Activated CD8-positive, alpha-beta T cell treated with anti-CD3 and anti-CD28 coated beads for 36 hours (primary cell): ENCODE measurements at places on chromosomes 11 and 22.
A peak's percentile ranks its signal among the peaks of the same experiment; 100 is the strongest.

DNA sequence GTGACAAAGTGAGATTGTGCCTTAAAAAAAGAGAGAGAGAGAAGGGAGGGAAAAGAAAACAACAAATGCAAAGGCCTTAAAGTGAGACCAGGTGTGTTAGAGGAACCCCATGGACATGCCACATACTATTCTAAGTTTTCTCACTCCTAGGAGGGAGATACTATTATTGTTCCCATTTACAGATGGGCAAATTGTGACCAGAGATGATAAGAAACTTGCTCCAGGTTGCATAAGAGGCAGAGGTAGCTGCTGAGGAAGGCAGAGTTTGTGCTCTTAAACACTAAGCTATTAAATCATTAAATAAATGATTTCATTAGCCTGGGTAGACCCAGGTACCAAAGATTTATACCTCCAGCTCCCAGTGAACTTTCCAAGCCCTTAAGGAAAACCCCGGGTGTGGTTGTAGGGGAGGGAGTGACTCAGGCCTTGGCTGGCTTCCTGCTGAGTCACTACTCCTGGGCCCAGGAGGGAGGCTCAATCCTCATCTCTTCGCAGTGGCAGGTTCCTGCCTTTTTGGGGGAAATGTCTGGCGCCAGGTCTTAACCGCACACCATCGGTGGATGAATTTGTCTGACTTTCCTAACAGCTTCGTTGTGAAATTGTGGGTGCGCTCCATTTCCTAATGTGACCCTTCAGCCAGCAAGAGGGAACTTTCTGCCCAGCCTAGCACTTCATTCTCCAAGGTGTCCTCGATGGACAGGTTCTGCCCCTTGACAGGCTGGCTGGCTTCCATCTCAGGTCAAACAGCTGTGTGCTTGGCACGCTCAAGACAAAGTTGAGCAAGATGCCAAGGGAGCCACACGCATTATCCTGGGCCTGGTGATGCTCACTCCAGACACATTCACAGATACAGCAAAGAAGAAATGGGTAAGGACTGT is 33.4 kb upstream of the PTPRJ start:
- no peak overlapping the region for H3K4me3 ChIP-seq
- DNase-seq = peak; percentile 49
- H3K36me3 ChIP-seq = no peaks in the 10 kb centered on the region
- H3K27ac ChIP-seq = peak overlapping the region; percentile 7
- peaks cover 33% of the 10 kb centered on the region for H3K4me1 ChIP-seq

GRCh38 chr11:1232021-1232882 is 9.4 kb downstream of the MUC5B start:
- no peaks in the 10 kb centered on the region for H3K4me1 ChIP-seq
- H3K36me3 ChIP-seq = no peaks in the 10 kb centered on the region
- no peak overlapping the region for H3K4me3 ChIP-seq
- no peak for DNase-seq
- H3K27me3 ChIP-seq = no peaks in the 10 kb centered on the region

GRCh38 chr22:22890085-22890484 is 2.5 kb downstream of the IGLL5 start:
- H3K4me3 ChIP-seq = no peak overlapping the region
- H3K27ac ChIP-seq = no peak overlapping the region
- H3K36me3 ChIP-seq = no peaks in the 10 kb centered on the region
- peaks cover 32% of the 10 kb centered on the region for H3K27me3 ChIP-seq
- DNase-seq = no peak

GRCh38 chr11:57764566-57764965 is 3.0 kb downstream of the CTNND1 start:
- no peaks in the 10 kb centered on the region for H3K36me3 ChIP-seq
- H3K4me1 ChIP-seq = peaks cover 14% of the 10 kb centered on the region
- no peak for DNase-seq
- no peak overlapping the region for H3K4me3 ChIP-seq

- no peaks in the 10 kb centered on the region for H3K36me3 ChIP-seq
- no peak overlapping the region for H3K4me3 ChIP-seq
- no peak for DNase-seq
- H3K27ac ChIP-seq = no peak overlapping the region
- H3K27me3 ChIP-seq = no peaks in the 10 kb centered on the region
Observed at GRCh38 chr11:16111690-16112089, 244.7 kb downstream of the SOX6 start.
